PC-9 (cell line): ENCODE measurements at places on chromosomes 12 and 14. TPM values are rescaled to one million over a fixed set of nuclear protein-coding genes. Genes with fewer than 3 reads are reported as not detected.
A peak's percentile ranks its signal among the peaks of the same experiment; 100 is the strongest.

DNA sequence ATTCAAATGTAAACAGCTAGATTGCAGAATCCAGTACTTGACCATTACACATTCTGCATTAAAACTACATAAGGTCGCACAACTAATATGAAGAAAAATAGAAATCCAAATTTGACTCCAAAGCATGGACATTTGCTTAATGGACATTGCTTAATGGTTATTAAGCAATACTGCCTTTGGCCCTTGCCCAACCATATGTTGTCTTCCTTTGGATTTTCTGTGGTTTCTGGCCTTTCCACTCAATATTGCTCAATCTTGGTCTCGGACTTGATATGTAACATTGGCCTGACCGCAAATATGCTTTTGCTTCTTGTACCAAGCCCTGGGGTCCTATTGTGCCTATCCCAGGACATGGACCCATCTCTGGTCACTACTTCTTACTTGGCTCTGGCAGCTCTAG is 67.2 kb downstream of the PTPRR start:
- no peaks in the 10 kb centered on the region; the same call in 1 of the 2 replicates for H3K27me3 ChIP-seq
- no peak overlapping the region for H3K27ac ChIP-seq
- no peaks in the 10 kb centered on the region for H3K36me3 ChIP-seq
- no peaks in the 10 kb centered on the region for H3K4me1 ChIP-seq
- no peak overlapping the region for H3K4me3 ChIP-seq

DNA sequence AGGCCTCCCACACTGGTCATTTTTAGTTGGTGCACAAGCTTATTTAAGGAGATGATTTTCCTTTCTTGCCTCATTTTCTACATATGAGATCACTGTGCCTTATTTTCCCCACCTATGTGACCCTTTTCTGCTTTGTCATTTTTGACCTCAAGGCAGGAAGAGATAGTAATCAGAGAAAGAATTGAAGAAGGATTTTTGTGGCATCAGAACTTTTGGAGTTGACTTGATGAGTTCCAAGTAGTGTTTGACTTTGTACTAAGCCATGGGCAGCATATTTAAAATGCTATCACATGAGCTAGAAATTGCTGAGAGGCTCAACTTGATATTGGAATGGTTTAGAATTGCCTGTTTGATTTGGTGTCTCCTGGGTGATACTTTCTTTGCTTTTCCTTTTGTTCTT is 440.8 kb downstream of the AEBP2 start:
- DNase-seq = no peak
- H3K36me3 ChIP-seq = no peaks in the 10 kb centered on the region
- H3K4me1 ChIP-seq = no peaks in the 10 kb centered on the region
- H3K4me3 ChIP-seq = no peak overlapping the region

- DNase-seq = no peak
- H3K27ac ChIP-seq = no peak overlapping the region
- no peaks in the 10 kb centered on the region for H3K4me1 ChIP-seq
- no peaks in the 10 kb centered on the region for H3K36me3 ChIP-seq
Observed at GRCh38 chr14:33541171-33541570, 409.7 kb downstream of the EGLN3 start.

GRCh38 chr14:28375295-28375694 is 391.3 kb upstream of the FOXG1 start:
- no peaks in the 10 kb centered on the region for H3K36me3 ChIP-seq
- peak; percentile 3 for DNase-seq
- H3K27ac ChIP-seq = no peak overlapping the region

DNA sequence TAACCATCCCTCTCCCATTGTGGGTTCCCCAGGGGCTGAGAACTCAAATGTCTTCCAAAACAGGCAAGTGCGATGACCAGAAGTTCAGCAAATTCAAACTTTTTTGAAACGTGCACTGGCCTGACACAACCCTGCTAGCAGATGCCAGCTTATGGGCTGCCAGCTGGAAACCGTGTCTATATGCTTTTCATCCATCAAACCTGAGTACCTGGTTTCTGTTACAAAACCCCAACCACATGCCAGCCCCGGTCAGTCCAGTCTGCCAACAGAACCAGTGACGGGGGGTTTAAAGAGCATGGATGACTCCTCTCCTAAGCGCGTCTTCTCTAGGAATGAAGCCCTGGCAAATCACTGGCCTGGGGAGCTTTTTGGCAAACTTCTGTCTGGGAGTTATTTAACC is 189.7 kb downstream of the TTC7B start:
- H3K27me3 ChIP-seq = no peaks in the 10 kb centered on the region
- H3K4me3 ChIP-seq = no peak overlapping the region
- H3K27ac ChIP-seq = no peak overlapping the region
- H3K4me1 ChIP-seq = peaks cover 12% of the 10 kb centered on the region

DNA sequence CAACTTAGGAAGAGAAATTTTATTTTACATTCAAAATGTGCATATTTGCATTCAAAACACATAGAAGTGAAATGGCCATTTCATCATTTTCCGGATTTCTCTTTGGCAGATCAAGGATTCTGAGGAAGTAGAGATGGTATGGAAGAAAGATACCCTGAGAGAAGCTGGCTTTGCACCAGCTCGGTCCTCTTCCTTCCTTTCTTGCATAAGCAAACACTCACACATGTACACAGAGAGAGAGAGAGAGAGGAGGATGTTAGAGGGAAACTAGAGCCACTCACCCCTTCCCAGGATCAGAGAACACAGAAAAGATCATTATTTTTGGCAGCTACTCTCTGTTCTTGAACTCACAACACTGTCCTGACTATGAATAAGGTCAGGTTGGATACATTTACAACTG is 15.6 kb upstream of the PLEKHD1 start:
- H3K4me3 ChIP-seq = no peak overlapping the region
- DNase-seq = no peak
- no peaks in the 10 kb centered on the region for H3K36me3 ChIP-seq
- H3K4me1 ChIP-seq = peaks cover 16% of the 10 kb centered on the region
- no peak overlapping the region for H3K27ac ChIP-seq
- no peaks in the 10 kb centered on the region for H3K27me3 ChIP-seq

DNA sequence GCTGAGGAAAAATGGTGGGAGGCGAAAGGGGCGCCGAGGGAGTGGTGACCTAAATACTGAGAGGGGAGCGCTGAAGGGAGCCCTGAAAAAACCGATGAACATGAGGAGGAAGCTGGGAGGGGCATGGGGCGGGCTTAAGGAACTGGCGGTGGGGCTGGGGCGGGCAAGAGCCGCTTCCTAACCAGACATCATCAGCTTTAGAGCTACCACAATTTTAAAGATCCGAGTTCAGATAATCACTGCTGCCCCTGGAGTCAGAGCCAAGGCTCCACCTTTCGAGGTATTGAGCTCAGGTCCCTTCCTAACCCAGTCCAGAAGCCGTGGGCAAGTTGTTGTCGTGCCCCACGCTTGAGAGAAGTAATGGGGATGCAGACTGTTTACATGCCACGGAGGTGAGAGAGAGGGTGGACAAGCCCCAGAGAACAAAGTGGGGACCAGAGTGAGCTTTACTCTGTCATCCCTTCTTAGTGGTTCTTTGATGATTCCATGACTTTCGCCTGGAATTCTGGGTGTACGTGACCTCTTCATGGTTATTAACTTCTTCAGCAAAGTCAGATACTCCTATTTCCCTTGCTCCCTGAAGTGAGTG is 393 bp downstream of the ORMDL2 start:
- DNase-seq = no peak
- H3K4me1 ChIP-seq = peaks cover 18% of the 10 kb centered on the region
- H3K27me3 ChIP-seq = no peaks in the 10 kb centered on the region
- peaks cover 24% of the 10 kb centered on the region for H3K36me3 ChIP-seq
- H3K27ac ChIP-seq = peak overlapping the region; percentile 37; the same call in 1 of the 2 replicates

- no peaks in the 10 kb centered on the region for H3K36me3 ChIP-seq
- no peak overlapping the region for H3K4me3 ChIP-seq
- no peaks in the 10 kb centered on the region for H3K4me1 ChIP-seq
- DNase-seq = no peak
Observed at GRCh38 chr12:40635141-40635731, 57.0 kb upstream of the CNTN1 start.

- no peak overlapping the region for H3K4me3 ChIP-seq
- H3K4me1 ChIP-seq = 0 out of 2 replicates have a peak, but pooled peaks cover 6% of the 10 kb centered on the region
- no peaks in the 10 kb centered on the region for H3K36me3 ChIP-seq
- H3K27me3 ChIP-seq = no peaks in the 10 kb centered on the region
- DNase-seq = no peak
Observed at GRCh38 chr14:49923442-49923841, 30.6 kb downstream of the ARF6 start.

DNA sequence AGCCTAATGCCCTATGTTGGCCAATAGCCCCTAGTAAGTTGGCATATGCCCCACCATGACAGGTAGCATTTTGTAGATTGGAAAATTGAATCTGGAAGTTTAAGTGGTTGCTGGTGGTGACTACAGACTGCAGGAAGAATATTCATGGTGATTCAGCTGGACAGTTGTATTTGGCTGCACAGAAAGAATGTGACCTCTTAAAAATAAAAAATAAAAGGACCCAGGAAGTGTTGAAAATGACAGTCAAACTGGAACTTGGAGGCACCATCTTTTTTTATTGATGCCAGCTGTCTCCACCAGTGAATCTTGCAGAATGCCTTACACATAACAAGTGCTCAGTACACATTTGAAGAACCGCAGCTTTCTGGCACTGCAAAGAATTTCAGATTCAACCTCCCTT is 73.9 kb downstream of the PRMT8 start:
- no peaks in the 10 kb centered on the region for H3K36me3 ChIP-seq
- no peak overlapping the region for H3K4me3 ChIP-seq
- peaks cover 94% of the 10 kb centered on the region for H3K27me3 ChIP-seq
- DNase-seq = no peak
- no peaks in the 10 kb centered on the region for H3K4me1 ChIP-seq

Gene POLE2
- 10.2 and 11.5 TPM in 2 replicates for total RNA-seq

Gene WNT1
- not detected in 2 replicates for total RNA-seq

Gene SLC8A3
- total RNA-seq = not detected in 2 replicates

Gene RNU4-1
- 1,857 and 3,341 TPM in 2 replicates for total RNA-seq

Gene C14orf180
- not detected in 2 replicates for total RNA-seq
